Naive B cell (primary cell): ENCODE measurements at places on chromosomes 2 and 18. TPM values are rescaled to one million over a fixed set of nuclear protein-coding genes. Genes with fewer than 3 reads are reported as not detected.

DNA sequence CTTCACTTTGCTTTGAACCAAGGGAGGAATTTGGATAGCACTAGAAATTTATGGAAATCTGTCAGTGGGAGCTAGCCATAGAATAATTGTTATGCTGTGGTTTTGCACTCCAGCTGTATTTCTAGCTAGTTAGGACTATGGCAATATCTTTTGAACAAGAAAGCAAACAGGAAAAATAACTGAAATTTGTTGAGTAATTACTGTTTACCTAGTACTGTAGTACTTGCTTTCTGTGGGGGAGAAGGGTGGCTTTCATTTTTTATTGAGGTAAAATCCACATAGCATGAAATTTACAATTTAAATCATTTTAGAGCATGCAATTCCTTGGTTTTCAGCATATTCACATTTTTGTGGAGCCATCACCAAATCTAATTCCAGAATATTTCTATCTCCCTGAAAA, 28.4 kb downstream of the MBD5 start:
- DNase-seq = no peak

GRCh38 chr2:168072626-168073303, 174.6 kb downstream of the STK39 start:
- no peak for DNase-seq

DNA sequence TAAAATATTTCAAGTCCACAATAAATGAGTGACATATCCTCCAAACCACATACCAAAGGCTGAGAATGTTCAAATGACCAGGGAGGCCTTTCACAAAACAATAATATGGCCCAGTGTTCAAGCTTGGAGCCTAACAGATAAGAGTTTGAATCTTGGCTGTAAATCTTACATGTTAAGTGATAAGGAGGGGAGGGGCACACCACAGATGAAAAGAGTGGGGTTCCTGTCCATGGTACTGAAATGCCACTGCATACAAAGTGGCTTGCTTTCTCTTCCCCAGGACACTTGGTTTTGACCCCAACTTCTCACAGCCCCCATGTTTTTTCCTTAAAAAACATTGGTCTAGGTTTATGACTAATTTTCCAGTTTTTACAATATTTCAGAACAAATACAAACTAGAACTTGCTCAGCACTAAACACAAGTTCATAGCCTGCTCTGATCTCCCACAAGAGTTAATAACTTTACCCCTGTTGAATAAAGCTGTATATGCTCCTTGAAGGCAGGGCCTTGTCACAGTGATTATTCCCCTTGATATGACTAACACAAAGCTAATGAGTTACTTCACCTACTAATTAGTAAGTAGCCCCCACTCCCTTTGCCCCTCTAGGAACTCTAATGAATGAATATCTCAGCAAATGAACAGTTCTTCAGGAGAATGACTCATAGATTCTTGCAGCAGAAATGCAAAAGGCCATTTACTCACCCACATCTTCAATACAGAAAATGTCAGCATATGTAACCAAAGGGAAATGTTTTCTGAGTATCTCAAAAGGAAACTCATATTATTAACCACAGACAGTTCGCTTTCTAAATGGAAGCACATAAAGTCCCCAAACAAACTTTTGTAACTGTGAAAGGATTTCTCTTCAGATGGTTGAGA, 142.2 kb downstream of the SATB2 start:
- DNase-seq = no peak

Gene ERFE
- polyA plus RNA-seq = not detected

Gene ALLC
- polyA plus RNA-seq = not detected

GRCh38 chr2:47346107-47346506, 56.8 kb upstream of the MSH2 start:
- no peak for DNase-seq

DNA sequence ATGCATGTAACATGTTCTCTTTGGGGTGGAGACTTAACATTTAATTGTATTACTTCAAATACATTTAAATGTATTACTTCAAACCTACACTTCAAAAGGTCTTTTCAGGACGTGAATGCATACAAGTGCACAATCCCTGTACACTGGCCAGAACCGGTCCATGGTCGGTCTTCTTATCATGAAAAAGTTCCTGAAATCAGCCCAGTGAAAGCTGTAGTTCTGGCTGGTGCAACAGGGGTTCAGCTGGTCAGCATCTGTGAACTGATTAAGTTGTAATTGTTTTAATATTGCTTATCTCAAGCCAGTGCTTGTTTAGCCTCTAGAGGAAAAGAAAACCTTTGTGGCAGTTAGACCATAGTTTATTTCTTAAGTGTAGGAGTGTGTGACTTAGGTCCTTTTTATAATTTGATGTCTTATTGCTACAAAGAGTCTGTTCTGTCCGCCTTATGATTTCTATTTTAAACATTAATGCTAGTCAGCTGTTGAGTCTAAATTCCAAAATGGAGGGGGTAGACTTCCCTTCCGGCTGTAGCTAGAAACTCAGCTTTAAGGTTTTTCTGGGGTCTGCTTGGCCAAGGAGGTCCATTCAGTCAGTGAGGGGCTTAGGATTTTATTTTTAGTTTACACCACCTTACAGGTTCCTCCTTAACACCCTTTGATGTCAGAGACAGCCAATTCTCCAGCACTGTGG, 768 bp upstream of the CYBRD1 start:
- DNase-seq = no peak

Gene MZT2B
- 118 TPM for polyA plus RNA-seq

DNA sequence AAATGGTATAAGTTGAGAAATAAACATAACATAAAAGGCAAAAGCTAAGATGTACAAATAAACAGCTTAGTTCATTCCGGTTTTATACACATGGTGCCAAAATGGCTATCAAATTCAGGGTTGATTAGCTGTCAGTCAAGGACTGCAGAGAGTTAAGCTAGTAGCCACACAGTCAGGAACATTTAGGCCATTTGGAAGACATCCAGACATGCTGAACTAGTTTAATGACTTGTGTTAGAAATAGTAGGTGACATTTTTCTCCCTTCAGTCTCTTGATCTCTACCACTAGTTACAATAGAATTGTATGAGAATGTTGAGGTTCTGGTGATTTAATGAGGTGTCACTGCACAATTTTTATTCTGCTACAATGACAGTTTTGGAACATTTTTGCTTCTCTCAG, 394.4 kb upstream of the SPHKAP start:
- no peak for DNase-seq

Gene CPLX4
- not detected for polyA plus RNA-seq

DNA sequence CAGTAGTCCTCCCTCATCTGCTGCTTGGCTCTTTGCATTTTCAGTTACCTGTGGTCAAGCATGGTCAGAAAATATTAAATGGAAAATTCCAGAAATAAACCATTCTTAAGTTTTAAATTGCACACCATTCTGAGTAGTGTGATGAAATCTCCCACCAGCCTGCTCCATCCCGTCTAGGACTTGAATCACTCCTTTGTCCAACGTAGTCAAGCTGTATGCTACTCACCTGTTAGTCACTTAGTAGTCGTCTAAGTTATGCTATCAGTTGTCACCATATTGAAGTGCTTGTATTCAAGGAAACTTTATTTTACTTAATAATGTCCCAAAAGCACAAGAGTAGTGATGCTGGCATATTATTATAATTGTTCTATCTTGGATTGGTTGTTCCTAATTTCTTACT, 172.5 kb downstream of the FIGN start:
- no peak for DNase-seq

GRCh38 chr2:48929571-48930301, 174.2 kb upstream of the LHCGR start:
- no peak for DNase-seq

Gene CDC42EP3
- polyA plus RNA-seq = 24.5 TPM

- no peak for DNase-seq
Observed at GRCh38 chr2:11016735-11017388, 105.1 kb downstream of the KCNF1 start.

DNA sequence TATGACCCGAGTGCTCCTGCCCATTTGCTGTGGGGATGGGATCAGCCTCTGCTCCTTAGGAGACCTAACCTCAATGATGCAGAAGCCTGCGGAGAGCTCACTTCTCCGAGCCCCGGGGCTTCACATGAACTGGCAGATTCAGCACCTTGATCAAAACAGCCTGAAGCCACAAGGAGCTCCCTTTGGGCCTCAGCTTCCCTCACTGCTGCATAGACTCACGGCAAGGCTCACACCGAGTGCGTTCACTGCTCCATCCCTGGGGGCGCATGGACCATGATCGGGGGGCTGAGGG, 33.0 kb downstream of the CRACDL start:
- DNase-seq = no peak

GRCh38 chr2:177271981-177272666, 7.6 kb upstream of the NFE2L2 start:
- no peak for DNase-seq

- DNase-seq = no peak
Observed at GRCh38 chr2:29187926-29188325, 72.7 kb downstream of the CLIP4 start.
